ENCODE measurements at places on chromosomes 1 and 21.

GRCh38 chr1:19979494-19979977 is at the start of gene PLA2G2A:
PLA2G2A (minus strand) TSS chr1:19979618; CDS start chr1:19978773, 845 bp downstream.
- DNase-seq: no peak

- no peak for DNase-seq
These were observed 90.5 kb downstream of the ADARB1 start for GRCh38 chr21:45164838-45165237.

DNA sequence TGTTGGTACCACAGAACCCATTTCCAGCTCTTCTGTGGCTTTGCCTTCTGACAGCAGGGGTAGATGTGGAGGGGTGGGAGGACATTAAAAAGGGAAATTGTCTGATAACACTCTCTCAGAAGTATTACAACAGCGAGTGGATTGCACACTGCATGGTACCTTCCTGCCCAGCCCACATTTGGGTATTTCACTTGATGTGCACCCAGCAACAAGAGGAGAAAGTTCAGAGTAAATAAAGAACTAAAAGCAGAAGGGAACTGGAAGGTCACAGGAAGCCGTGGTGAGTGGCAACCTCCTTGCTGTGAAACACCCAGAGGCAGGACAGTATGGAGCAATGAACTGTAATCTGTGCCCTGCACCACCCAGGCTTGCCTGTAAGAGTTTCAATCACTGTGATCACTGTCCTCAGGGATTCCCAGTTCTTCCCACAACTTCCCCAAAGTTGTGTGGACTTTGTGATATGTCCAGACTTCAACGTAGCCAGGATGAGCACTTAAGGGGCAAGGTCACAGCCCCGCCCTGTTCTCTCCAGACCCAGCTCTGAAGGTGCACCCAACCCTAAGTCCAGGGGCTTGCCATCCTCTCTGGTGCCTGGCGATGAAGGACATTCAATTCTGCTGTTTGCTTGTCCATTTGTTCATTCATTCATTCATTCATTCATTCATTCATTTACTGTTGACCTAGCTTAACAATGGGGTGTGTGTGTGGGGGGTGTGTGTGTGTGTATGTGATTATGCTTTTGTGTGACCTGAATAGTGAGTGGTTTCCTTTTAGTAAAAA is 18.7 kb upstream of the F5 start:
- DNase-seq: no peak

GRCh38 chr1:57204942-57205787 is 218.7 kb downstream of the DAB1 start:
- DNase-seq: no peak

- no peak for DNase-seq
These were observed 7.1 kb upstream of the CDC20 start for GRCh38 chr1:43351421-43352350.

GRCh38 chr1:205344066-205344928 is 12.4 kb downstream of the KLHDC8A start:
- DNase-seq: no peak

DNA sequence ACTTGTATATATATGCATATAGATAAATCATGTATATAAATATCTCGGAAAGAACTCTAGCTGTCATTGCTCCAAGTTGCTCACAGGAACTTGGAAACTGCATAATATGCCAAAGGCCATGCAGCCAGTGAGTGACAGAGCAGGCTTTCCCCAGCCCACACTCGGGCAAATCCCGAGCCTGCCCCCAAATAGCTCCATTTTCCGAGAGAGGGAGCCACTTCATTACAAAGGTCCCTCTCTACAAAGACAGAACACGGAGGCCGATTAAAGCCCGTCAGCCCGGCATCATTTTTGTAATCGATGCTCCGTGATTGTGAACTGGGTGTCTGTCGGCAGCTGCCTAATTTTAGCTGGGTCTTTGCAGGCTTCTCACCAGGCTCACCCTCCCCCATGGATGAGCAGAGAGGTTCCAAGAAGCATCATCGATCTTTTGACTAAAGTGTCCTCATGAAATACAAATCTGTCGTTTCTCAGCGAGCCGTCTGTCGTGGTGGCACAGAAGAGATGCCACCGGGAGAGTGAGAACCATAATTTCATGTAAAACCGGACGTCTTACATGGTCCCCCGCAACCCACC is 663.9 kb downstream of the PTPRU start:
- no peak for DNase-seq

DNA sequence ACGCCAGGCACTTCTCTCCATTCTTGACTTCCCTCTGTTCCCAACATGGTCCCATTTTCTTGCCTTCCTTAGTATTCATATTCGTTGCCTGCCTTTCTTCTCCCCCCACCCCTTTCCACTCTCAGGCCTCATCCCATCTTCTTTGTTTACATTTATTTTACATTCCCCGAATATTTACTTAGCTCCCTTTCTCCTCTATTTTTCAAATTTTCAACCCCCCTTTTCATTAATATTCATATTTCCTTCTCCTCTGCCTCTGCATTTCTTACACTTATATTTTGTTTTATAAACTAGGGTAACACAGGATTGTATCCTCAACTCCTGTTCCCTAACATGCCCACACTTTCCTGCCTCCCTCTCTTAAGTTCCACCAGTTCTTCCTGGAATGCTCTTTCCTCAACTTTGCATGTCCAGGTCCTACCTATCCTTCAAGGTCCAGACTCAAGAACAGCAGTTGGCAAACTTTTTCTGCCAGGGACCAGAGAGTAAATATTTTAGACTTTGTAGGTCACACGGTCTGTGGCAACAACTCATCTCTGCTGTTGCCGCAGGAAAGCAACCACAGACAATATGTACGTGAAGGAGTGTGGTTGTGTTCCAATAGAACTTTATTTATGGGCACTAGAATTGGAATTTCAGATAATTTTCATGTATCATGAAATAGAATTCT is 29.8 kb upstream of the A3GALT2 start:
- no peak for DNase-seq

DNA sequence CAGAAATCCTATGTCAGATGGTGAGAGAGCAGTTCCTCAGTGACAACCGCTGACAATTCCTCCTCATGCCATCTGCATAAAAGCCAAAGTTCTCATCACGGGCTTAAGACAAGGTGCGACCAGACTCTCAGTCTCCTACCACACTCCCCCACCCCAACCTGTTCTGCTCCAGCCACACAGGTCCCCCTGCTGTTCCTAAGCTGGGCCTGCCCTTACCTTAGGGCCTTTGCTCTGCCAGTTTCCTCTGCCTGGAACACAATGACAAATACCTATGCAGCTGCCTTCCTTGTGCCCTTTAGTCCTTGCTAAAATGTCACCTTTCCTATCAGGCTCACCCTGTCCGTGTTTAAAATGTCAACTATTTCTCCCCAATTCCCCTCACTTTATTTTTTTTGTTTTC is 382.2 kb downstream of the NTNG1 start:
- no peak for DNase-seq

DNA sequence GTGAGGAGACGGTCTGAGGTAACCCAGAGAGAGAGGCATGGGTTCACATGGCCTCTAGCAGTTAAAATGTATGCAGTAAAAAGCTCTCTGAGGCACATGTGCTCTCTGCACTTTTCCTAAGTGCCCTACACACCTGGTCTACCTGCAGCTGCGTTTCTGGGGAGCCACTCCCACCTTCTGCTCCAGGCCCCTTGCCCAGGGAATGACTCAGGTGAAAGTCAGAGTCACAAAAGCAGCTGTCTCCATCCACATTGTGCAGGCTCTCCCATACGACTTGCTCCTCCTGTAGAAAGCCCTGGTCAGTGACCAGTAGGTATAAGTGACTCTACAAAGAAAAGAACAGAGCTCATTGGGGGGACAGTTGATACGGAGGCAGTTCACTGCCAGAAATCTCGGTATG is 8.8 kb downstream of the MINDY1 start:
- DNase-seq: no peak

DNA sequence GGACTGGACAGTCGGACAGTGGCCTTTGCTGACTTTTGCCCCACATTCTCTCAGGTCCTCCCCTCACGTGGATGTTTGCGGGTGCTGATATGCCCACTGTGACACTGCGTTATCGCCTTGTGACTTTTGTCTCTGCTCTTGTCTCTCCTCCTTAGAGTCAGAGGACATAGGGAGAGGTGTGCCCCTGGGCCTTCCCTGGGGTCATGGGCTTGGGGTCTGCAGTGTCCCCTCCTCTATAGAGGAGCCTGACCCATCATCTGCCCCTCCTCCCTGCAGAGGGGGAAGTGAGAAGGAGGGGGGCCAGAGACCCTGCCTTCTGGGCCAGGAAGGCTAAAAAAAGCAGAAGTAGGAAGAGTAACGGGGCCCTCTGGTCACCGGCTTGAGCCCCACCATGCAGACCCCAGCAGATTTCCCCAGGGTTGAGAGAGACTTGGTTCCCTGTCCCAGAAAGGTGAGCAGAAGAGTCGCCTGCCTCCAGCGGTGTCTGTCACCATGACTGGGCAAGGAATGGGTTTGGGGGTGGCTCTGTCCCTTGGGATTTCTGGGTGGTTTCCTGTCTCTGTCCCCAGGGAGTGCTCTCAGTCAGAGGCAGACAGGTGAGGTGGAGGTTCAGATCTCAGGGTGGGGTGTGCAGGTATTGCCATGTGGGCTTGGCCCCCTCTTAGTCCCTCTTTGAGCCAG is 13.3 kb downstream of the RPS6KA1 start:
- no peak for DNase-seq

DNA sequence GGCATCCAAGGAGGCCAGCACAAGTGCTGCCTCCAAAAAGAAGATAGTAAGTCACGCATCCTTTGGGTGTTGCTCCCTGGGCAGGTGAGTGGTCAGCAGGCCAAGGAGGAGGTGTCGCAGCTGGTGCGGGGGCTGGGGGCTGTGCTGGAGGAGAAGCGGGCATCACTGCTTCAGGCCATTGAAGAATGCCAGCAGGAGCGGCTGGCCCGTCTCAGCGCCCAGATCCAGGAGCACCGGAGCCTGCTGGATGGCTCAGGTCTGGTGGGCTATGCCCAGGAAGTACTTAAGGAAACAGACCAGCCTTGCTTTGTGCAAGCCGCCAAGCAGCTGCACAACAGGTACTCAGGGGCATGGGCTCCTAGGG is 4.3 kb downstream of the TRIM46 start:
- DNase-seq: no peak

DNA sequence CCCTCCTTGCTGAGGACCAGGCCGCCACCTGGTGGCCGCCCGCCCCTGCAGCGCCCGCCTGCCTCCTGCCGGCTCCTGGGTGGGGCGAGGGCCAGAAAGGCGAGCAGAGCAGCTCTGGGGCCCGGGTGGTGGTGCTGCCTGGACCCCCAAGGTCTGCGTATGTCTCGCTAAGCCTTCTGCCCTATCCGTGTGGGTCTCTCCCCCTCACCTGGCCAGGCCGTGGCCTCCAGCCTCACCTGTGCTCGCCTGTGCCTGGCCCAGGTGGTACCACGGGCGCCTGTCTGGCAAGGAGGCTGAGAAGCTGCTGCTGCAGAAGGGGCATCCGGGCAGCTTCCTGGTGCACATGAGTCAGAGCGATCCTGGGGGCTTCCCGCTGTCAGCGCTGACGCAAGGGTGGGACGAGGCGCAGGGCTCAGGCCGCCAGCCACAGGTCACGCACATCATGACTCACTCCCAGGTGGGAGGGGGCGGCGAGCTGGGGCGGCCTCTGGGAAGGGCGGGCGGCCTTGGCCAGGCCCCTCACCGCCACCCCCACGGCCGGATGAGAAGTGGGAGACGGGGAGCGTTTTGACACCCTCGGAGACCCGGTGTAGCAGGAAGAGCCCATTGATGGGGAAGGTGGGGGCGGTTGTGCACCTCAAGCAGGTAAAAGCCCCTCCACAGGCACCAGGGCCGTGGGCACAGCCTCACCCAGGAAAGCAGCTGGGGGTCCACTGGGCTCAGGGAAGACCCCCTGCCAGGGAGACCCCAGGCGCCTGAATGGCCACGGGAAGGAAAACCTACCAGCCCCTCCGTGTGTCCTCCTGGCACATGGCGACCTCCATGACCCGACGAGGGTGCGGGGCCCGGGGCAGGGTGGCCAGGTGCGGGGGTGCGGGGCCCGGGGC is 9.9 kb downstream of the RNF223 start:
- peak; percentile 68 for DNase-seq

GRCh38 chr1:181117648-181118449 is 29.3 kb downstream of the IER5 start:
- no peak for DNase-seq

DNA sequence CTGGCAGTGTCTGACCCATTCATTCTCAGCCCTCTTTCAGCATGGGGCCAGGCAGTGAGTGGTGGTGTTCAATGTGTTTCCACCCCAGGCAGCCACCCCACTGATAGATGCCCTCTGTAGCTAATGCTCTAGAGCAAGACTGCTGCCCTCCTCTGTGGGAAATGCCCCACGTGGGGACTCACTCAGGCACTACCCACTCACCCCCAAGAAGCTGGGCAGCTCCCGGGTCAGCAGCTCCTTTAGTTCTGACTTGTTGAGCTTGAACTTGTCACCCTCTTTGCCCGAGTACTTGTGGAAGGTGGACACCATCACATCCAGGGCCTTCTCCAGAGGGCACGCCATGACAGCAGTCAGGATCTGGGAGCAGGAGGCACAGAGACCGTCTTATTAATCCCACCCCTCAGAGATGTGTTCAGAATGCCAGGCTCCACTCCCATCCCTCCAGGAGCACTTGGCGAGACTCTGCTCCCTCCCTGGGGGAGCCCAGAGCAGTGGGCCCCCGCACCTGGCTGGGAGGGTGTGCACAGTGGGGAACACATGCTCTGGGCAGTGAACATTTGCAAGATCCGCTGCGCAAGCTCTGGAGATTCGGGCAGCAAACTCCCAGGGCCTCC is 1.0 kb downstream of the S100A4 start:
- no peak for DNase-seq

DNA sequence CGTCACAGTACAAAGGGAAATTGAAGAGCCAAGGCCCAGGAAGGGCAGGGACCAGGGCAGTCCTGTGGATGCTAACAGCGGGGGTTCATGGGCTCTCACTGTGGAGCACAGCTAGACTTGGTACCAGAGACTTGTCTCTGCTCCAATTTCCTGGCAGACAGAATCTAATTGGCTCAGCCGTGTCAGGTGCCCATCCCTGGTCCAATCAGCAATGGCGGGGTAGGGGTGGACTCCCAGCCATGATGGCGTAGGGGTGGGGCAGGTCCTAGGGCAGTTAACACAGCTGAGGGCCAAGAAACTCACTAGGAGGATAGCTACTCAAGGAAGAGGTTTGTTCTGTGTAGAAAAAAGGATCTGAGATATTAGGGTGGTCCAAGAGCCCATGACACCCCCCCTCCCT is 39.9 kb upstream of the TENT5B start:
- DNase-seq: no peak

DNA sequence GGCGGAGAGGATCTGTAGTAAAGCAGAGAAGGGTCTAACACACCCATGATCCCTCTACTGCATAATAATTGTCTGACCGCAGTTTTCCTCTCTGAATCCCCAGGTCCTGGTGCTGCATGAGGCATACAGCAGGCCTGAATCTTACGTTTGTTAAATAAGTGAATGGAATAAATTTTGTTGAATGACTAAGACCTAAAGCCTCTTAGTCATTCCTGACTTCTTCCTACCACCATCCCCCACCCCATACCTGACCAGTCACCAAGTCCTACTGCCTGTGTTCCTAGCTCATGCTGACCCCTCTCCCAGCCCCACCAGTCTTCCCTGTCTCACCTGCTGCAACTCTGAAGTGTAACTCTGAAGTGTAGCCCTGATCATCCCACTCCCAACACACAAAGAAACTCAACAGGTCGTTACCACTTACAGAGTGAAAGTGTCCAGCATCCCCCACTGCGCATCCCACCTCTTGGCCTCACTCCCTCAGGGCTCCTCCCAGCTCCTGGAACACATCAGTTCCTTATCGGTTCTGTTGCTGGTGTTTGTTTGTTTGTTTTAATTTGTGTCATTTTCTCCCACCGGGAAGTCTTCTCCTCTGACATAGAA is 9.7 kb downstream of the GJA5 start:
- no peak for DNase-seq

- DNase-seq: no peak
These were observed 27.3 kb upstream of the PAX7 start for GRCh38 chr1:18603212-18603852.
